Stimulated activated CD4-positive, alpha-beta T cell treated with anti-CD3 and anti-CD28 coated beads, Interleukin-12 subunit alpha, Interleukin-12 subunit beta, amount 100 ng/mL, for 24 hours (primary cell): ENCODE measurements at places on chromosomes 5 and 9.

GRCh38 chr5:144088206-144089064 lies 82.0 kb downstream of the YIPF5 start:
- no peak for DNase-seq

DNA sequence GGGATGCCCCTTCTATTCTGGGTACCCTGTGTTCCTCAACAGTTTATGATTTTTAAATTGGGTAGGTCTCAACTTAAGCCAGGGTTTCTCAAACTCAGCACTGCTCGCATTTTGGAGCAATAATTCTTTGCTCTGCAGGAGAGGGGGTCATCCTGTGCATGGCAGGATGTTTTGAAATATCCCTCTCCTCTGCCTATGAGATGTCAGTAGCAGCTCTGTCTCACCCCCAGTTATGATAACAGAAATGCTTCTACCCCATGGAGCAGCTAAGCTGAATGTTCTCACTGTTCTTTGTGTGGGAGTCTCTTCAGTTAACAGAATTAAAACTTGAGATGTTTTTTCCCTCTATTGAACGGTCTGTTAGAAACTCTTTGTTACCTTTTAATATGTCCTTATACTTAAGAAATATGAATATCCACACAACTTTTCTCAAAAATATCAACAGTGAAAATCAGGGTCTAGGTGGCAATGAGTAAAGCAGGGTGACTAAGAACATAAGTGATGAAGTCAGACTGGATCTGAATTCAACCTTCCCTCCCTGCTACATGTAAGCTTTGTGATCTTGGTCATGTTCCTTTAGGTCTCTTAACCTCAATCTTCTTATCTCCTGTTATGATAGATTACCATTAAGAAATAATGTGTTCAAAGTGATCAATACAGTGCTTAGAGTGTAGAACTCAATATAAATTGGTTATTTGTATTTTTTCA lies 89.0 kb downstream of the CAMK4 start:
- no peak for DNase-seq

GRCh38 chr5:112239996-112240395 lies 179.1 kb downstream of the EPB41L4A start:
- no peak for DNase-seq

- DNase-seq: no peak
Observed at GRCh38 chr9:16291921-16292320, 578.5 kb downstream of the BNC2 start.

DNA sequence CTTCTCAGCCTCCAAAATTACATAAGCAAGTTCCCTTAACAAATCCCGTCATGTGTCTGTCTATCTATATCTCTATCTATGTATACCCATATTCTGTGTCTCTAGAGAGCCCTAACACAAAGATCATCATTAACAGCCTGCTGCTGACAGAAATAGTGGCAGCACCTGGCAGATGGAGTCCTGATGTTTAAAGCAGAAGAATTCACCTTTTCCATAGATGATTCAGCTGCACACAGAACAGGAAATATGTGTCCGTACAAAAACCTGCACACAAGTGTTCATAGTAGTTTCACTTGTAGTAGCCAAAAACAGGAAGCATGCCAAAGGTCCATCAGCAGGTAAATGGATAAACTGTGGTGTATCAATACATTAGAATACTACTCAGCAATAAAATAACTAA lies 45.0 kb upstream of the ACO1 start:
- DNase-seq: no peak

DNA sequence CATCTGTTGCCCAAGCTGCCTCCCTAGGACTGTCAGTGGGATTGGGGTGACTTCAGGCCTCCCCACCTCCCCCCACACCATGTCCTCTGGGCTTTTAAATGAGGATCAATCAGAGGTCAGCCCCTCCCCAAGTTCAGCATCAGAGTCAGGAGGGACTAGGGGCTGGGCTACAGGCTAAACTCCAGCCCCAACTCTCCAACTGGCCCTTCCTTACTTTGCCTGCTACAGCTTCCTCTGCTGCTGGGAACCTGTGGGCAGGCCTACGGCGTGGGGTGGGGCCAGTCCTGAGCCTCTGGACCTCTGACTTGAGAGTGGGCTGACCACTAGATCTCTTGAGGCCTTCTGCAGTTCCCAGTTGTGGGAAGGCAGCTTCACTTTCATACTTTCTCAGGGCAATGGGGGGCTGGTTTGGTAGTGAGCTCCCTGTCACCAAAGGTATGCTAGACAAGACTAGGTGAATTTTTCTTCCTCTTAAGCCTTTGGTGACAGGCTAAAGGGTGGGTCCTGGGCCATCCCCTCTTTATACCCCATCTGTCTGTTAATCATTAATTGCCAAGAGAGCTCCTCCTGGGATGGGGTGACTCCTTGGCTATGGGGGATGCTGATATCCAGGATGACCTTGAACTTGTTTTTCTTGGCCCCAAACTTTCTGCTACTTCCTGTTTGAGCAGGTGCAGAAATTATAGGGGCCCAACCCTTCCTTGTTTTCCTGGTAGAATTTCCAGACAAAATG lies 10.8 kb upstream of the DAB2IP start:
- no peak for DNase-seq

DNA sequence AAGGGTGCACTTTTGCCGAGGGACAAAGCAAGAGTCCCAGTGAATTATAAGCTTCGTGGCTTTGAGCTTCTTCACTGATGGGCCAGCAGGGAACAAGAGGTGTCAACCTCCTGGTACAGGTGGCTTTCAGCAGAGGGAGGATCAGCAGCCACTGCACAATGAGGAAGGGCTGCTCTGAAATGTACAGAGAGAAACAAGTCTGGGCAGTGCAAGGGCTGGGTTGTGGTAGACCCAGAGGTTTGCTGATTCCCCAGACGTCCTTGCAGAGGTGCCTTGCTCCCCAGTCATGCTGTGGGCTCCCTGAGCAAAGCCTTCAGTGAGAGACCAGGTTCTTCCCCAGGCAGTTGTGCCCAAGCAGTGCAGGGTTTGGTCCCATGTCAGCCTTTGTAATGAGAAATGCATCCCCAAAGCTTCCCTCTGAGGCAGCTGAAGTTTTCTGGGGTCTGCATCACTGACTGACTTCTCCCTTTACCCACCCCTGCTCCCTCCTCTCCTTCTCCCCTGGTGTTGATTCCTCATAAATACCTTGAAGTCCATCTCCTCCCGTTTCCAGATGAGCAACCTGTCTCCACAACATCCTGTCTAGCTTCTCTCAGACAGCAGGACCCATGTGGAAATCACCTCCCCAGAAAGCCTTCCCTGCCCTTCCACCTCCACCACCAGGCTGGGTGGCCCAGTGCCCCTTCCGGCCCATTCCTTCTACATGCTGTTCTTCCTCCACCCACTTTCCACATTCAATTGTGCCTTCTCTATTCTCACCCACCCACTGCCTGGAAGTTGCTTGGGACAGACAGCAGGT lies 599.6 kb upstream of the ADAMTS16 start:
- DNase-seq: no peak

- DNase-seq: no peak
Observed at GRCh38 chr9:135305546-135306180, 173.9 kb upstream of the PPP1R26 start.

DNA sequence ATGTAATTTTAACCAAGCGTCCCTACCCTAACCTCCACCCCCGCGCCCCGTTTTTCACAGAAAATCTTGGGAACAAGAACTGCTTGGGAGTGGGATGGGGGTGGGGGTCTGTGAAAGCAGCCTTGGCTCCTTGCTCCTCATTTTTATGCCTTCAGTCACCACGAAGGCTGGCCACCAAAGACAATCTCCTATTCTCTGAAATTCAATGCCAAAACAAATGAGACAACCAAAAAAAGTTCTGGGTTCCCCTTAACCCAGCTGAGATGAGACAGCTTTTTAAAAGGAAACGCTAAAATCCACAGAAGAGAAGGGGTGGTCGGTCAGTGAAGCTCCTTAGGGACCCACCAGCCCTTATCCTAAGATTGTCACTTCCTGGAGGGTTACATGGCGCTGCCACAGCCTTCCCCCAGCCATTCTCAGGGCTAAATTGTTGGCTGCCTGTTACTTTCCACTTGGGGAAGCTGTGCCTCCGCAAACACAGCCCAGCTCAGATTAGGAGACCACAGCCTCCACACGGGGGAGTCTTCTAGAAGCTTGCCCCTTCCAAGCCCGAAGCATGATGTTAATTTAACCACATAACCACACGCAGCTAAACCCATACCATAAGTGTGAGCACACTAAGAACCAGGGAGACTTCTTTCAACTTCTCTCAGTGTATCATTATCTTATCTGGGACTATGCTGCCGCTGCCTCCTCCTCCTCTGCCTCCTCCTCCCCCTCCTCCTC lies 136.3 kb downstream of the FOXD1 start:
- no peak for DNase-seq

DNA sequence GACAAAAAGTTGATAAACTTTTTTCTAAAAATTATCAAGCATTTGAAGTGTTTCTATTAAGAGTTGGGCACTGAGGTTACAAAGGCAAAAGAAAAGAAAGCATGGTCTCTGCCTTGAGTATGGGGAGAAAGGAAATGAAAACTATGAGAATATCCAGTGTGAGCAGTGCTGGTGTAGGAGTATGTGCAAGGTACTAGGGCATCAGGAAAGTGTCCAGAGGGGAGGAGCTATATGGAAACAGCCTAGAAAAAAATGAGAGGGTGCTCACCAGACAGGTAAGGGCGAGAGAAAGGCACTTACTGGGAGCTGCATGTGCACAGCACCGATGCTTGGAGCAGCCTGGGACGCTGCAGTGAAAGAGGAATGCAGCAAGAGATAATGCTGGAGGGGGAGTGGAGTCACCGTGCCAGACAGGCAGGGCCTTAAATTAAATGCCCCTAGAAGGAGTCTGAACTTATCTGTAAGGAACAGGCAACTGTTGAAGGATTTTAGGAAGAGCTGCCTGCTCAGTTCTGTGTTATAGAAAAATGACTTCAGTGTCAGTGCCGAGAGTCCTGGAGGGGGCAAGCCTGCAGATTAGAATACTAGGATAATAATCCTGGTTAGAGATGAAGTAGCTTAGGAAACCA lies 14.0 kb downstream of the MCC start:
- no peak for DNase-seq

GRCh38 chr5:59079622-59080620 lies 497.0 kb downstream of the RAB3C start:
- DNase-seq: no peak

DNA sequence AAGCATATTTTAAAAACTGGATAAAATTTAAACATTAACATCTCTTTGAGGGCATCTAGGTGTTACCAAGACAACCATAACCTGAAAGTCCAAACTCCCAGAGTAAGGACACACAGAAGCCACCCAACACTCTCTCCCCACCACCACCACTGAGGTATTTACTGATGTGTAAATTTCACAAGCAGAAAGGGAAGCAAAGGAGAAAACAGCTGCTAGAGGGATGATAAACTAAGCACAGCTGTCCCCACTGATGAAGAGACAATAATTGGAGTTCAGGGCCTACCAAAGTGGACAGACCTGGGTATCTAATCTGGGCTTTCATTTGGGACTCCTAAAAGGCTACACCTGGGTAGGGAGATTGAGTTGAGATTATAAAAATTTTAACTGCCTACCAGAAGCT lies 63.6 kb downstream of the FRMD3 start:
- DNase-seq: no peak

GRCh38 chr9:128169492-128169891 lies 9.4 kb downstream of the BBLN start:
- DNase-seq: no peak

DNA sequence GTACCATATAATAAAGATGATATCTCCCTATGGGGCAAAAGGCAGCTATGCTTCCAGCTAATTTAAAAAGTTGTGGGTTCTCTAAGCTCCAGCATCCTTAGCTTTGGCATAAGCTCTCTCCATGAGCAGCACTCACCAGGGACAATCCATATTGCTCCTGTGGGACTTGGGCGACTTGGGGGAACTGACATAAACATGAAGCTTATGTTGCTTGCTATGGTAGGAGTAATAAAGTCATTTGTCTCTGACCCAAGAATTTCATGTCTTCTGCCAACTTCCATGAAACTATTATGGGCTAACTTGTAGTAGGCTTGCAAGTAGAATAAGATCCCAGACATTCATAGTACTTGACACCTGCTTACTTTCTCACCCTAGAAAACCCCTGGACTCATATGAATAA lies 36.2 kb upstream of the TLE4 start:
- no peak for DNase-seq

DNA sequence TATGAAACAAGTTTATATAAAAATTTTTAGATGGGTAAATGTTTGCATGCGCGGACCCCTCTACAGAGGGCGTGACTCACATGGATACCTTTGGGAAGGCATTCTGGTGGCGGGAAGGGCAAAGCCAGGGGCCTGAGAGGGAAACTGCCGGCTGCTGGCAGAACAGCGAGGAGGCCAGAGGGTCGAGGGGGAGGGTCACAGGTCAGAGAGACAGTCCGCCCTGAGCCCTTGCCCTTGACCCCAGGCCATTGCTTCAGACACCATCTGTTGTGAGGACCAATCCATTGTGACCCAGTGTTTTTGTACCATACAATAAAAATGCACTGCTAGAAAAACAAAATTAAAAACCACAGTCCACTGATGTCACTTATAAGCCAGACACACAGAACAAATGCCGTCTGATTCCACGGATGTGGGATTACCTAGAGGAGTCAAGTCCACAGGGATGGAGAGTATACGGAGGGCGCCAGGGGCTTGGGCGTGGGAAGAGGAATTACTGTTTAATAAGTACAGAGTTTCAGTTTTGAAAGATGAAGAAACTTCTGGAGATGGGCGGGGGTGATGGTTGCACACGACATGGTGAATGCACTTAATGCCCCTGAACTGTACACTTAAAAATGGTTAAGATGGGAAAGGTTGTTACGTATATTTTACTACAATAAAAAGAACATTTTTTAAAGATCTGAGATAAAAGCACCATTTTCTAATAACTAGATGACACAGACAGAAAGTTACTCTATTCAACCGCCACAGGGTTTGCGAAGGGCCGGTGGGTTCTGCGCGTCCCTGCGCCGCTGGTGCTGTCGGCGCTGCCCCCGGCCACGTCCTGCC lies 12.0 kb downstream of the BTNL9 start:
- DNase-seq: no peak

- no peak for DNase-seq
Observed at GRCh38 chr9:85522459-85523092, 219.2 kb downstream of the AGTPBP1 start.

- no peak for DNase-seq
Observed at GRCh38 chr5:35781181-35781790, 75.4 kb upstream of the IL7R start.

DNA sequence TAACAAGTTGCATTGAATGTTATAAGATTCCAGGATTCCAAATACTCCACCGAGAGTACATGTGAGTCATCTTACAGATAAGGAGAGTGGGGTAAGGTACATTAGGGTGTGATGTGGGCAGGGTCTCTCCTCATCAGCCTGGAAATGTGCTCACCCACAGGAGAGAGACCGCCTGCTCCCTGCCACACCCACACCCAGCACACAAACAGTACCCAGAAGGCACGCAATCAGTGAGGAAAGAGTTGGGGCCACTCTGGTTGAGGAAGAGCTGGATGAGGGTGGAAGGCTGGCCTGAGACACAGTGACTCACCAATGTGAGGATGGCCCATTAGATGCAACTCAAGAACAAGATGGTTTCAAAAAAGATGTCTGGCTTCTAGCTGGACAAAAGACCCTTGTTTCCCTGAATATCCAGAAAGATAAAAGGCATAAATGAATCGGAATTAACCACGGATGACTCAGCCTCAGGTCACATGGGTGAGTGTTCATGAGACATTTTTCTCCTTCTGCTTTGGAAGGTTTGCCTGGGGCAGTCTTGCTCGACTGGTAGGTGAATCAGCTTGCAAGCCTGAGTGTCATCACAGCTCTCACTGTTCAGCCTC lies 51.1 kb upstream of the LHFPL2 start:
- DNase-seq: no peak

GRCh38 chr5:78065663-78066062 lies 228.8 kb downstream of the AP3B1 start:
- no peak for DNase-seq
